ENCODE measurements at places on chromosomes 7 and 10.

DNA sequence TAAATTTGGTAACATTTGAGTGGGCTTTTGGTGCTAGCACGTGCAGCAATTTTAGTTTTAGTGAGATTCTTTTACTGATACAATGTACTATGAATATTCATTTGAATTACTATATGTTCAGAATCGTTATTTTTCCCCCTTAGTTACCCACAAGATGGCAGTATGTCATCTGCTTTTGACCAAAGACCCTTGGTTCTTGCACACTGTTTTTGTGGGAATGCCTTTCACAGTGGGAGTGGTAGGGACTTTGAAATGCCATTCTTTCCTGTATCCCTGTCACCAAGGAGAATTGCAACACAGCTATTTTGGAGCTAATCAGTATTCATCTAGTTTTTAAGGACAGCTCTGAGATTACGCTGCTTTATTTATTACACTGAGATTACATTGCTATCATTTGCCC is 40.6 kb downstream of the SEC23IP start:
- DNase-seq, result no peak

GRCh38 chr10:70585578-70586169 is 16.9 kb downstream of the PRF1 start:
- DNase-seq, result no peak

DNA sequence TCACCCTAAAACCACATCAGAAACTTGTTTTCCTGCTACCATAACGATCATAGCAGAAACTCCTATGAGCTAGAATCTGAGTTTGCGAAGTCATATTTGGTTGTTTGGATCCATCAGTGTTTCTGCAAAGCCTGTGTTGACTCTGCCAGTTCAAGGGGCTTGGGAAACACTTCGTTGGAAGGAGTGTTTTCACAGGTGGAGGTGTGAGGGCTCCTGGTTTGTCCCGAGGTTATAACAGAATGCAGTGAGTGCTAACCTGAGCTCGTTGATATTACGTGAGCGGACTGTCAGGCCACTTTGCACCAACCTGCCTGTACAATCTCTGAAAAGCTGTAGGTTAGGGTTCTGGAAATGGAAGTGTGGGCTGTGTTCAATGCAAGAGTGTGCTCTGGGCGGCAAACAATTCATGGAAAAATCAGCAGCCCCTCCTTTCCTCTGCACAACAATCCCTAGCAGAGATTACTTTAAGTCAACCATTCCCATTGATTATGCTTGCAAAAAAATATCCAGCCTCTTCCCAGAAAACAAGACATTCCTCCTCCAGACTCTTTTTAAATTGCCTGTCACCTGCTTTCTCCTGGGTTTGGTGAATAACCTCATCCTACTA is 622.0 kb downstream of the TYW1 start:
- DNase-seq, result no peak

DNA sequence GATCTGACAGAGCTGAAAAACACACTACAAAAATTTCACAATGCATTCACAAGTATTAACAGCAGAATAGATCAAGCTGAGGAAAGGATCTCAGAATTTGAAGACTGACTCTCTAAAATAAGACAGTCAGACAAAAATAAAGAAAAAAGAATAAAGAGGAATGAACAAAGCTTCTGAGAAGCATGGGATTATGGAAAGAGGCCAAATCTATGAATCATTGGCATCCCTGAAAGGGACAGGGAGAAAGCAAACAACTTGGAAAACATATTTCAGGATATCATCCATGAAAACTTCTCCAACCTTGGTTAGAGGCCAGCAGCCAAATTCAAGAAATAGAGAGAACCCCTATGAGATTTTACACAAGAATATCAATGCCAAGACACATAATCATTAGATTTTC is 804.8 kb upstream of the IGFBP3 start:
- DNase-seq, result no peak

- DNase-seq, result no peak
Measured at GRCh38 chr7:47638679-47639315, 56.9 kb upstream of the TNS3 start.

- no peak for DNase-seq
Measured at GRCh38 chr7:8684426-8684825, 251.0 kb downstream of the NXPH1 start.

- DNase-seq, result no peak
Measured at GRCh38 chr10:117346574-117346973, 28.7 kb downstream of the PDZD8 start.

DNA sequence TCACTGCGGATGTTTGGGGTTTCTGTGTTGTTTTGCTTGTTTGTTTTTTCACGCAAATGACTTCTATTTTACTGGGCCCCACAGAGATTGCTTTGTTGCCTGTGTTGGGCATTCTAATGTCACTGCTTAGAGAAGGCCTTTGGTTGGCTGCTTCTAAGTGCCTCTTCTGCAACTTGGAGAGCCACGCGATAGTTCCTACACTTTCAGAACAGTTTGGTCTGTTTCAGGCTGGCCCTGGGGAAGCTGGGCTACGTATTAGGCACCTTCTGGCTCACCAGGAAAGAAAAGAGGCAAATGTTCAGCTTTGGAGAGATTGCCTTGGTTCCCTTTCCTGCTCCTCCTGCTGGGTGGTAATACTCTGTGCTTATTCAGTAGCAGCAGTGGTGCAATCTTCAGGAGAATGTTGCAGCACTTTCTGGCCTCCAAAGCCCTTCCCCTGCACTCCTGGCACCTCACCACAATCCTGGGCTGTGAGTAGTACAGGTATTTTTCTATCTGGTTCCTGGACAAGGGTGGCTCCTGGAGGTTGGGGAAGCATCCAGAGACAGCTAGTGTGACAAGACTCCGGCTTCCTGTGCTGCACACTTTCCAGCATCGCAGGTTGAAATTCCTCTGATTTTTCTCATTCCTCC is 1.2 kb downstream of the ANTXRL start:
- DNase-seq, result no peak

- DNase-seq, result no peak
Measured at GRCh38 chr7:84122582-84123360, 71.8 kb downstream of the SEMA3A start.

Measured in ecto neural progenitor cell (in vitro differentiated cells).